Amniotic epithelial cell (primary cell): ENCODE measurements at places on chromosomes 5 and 9.
A peak's percentile ranks its signal among the peaks of the same experiment; 100 is the strongest.

DNA sequence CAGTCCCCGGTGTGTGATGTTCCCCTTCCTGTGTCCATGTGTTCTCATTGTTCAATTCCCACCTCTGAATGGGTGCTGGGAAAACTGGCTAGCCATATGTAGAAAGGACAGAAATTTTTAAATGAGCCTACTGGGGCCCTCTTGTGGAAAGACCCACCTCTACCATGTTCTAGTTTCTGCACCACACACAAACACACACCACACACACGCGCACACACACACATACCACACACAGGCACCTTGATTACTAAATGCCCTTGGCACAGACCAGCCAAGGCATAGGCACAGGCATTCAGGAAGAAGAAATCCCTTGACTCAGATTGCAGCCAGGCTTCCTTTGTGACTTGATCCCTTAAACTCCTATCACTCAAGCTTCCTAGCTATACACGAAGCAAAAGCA, 60.5 kb downstream of the SIL1 start:
- DNase-seq = peak; percentile 82

- no peak for DNase-seq
These were observed 205.7 kb downstream of the ADAMTS12 start for GRCh38 chr5:33685873-33686755.

DNA sequence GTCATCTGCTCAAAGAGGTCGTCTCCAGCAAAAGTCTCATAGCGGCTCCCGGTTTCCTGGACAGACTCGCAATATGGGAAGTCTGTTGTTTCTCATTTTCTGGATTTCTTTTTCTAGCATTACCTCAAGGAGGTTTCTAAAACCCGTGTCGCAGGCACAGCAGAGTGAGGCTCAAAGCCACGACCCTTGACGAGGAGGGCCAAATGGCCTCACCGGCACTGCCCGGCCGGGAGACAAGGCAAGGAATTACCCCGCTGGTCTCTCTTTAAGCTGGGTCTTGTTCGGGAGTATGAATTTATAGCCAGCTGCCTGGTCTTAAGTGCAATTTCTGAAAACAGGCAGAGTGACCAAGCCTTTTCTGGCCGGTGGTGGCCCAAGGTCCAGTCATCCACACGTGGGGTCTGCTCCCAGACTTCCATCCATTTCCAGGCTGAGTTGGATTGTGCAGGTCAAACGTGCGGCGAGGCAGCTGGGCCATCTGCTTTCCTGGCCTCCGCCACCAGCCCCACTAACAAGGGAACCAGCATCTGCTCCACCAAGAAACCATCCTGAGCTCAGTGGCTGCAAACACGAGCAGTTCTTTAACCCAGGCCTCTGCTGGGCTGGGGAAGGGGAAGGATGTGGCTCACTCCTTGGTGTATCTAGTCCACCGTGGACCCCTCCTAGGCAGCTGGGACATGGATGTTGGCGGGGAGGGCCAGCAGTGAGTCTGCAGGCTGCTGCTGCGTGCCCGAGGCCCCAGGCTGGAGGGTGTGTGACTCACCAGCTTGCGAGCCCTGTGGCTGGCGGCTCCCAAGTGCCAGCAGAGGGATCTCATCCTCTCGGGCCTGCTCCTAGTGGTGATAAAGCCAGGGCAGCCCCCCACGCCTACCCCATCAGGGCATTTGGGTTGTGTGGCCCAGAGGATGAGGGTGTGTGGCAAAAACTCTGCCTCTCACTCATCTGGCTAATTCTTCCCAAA, 55.6 kb upstream of the COL5A1 start:
- DNase-seq = peak; percentile 64

DNA sequence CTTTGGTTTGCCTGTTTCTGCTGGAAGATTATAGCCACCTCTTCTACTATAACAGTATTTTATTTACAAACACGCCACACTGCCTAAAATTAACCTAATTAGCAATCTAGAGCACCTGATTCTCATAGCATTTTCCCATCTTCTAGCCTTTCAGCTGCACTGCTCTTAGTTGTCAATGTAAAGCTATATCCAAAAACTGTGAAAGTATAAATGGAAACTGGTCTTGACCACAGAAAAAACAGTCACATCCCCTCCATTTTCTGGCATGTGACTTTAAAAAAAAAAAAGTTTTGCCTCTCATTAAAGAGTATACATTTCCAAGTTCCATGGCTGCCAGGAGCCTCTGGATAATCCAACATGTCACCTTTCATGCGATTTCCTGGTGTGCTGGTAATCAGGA, 287.8 kb downstream of the DTWD2 start:
- DNase-seq = no peak

DNA sequence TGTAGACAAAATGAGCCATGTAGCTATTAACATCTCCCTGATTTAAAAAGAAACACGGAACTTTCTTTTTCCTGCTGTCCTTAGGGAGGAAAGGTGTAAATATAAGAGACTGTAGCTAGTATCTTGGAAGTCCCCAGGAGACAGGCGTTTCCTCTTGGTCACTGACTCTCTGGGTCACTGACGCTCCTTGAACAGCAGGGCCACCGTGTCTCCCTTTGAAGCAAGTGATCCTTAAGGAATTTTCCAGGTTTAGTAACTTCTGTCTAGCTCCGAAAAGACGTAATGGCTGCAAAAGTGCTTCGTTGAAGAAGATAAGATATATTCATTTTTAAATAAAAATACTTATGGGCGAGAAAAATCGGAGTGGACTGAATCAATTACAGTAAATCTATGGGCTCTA, 745 bp upstream of the CLTA start:
- no peak for DNase-seq

GRCh38 chr9:79242489-79242888, 329.3 kb upstream of the TLE4 start:
- no peak for DNase-seq

- no peak for DNase-seq
These were observed 71.0 kb upstream of the MELK start for GRCh38 chr9:36501727-36502126.

DNA sequence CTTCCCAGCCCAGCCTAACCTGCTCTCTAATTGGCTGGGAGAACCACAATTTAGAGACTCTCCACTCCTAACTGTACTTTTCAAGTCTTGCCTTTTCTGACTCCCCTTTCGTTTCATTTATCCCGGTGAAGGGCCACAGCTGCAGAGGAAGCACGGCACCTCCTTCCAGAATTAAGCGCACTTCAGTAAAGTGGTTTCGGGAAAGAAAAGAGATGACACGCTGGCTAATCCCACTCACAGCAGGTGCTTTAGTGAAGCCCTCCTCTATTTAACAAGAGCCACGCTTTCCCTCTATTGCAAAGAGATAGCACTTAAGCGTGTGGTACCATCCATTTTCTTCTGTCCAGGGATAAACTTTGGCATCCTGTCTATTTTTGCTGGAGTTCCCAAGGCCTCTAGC, 4.8 kb downstream of the DNAH5 start:
- no peak for DNase-seq

DNA sequence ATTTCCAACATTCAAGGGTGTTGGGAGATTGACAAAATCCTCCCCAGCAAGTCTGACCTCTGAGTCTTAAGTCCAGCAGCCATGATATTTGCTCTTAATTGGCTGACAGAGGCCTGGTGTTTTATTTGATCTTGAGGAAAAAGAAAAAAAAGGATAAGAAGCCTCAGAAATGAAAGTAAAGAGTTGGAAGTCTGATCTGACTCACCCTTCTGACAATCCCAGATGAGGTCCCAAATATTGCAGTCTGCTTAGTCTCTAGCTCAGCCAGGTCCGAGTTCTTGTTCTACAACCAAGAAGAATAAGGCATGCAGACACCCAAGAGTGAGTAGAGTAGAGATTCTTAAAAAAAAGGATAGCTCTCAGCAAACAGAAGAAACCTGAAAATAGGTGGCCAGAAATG, 632.5 kb upstream of the ST8SIA4 start:
- DNase-seq = no peak

DNA sequence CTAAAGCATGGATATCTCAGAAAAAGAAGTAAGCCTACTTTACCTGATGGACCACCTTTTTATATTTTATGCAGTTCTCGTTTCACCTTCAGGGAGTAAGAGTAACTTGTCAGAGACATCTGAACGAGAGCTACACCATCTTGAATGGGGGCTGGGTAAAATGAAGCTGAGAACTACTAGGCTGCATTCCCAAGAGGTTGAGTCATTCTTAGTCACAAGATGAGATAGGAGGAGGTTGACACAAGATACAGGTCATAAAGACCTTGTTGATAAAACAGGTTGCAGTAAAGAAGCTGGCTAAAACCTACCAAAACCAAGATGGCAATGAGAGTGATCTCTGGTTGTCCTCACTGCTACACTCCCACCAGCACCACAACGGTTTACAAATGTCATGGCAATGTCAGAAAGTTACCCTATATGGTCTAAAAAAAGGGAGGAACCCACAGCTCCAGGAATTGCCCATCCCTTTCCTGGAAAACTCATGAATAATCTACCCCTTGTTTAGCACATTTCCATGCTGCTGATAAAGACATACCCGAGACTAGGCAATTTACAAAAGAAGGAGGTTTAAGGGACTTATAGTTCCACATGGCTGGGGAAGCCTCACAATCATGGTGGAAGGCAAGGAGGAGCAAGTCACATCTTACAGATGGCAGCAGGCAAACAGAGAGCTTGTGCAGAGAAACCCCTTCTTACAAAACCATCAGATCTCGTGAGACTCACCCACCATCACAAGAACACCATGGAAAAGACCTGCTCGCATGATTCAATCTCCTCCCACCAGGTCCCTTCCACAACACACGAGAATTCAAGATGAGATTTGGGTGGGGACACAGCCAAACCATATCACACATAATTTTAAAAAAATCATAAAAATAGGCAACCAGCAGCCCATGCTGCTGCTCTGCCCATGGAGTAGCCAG, 62.5 kb downstream of the GIN1 start:
- DNase-seq = peak; percentile 76

DNA sequence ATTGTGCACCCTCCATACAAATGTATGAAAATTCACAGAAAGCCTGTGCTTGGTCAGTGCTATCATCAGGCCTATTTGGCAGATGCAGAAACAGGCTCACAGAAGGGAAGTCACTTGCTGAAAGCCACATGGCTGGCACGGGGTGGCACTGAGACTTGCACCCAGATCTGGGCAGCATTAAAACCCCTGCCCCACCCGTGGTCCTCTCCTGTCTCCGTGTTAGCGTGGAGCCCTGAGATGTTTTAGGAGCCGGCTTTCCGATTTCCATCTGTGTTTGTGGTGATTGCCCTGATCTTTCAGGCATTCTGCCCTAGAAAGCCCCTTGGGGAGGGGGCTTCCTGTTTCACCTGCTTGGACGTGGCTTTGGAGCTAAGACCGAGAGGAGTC, 102.2 kb upstream of the IER5L start:
- DNase-seq = no peak

GRCh38 chr9:85703398-85703797, 38.4 kb downstream of the AGTPBP1 start:
- DNase-seq = peak; percentile 39

GRCh38 chr5:42545038-42545437, 121.8 kb downstream of the GHR start:
- DNase-seq = no peak

- DNase-seq = no peak
These were observed 123.3 kb upstream of the BOD1 start for GRCh38 chr5:173739741-173740140.

GRCh38 chr5:179516221-179516620, 34.1 kb upstream of the RUFY1 start:
- no peak for DNase-seq
